ENCODE measurements at places on chromosomes 7 and 10. TPM values are rescaled to one million over a fixed set of nuclear protein-coding genes. Genes with fewer than 3 reads are reported as not detected.

The PCBD1 gene
- 31.7 TPM for total RNA-seq

- no peak for DNase-seq
Measured at GRCh38 chr10:116673866-116674265, 53.1 kb downstream of the PNLIPRP2 start.

DNA sequence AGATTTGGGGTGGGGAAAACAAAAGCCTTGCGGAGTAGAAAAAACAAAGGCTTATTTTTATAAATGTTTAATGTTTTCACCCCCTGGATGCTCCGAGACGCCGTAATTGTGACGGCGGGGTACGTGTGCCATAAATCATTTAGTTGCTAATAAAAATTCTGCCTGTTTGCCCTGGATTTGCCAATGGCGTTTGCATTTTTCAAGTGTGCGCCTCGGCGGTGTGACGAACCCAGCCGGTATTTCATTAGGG lies 2.5 kb upstream of the TNRC18 start:
- no peak for DNase-seq

- DNase-seq, result no peak
Measured at GRCh38 chr10:31058795-31059703, 27.4 kb upstream of the ZNF438 start.

The DNAJC1 gene
- total RNA-seq, result 29.9 TPM

GRCh38 chr10:35424680-35425285 lies 88.5 kb downstream of the CCNY start:
- DNase-seq, result no peak

The ZNF488 gene
- 0.97 TPM for total RNA-seq
